ENCODE measurements at places on chromosomes 1 and 21. TPM values are rescaled to one million over a fixed set of nuclear protein-coding genes. Genes with fewer than 3 reads are reported as not detected.

KRTAP10-2 gene
- not detected for total RNA-seq

CXADR gene
- 0.74 TPM for total RNA-seq

KRTAP23-1 gene
- total RNA-seq = not detected

NUAK2 gene
- total RNA-seq = 1.6 TPM

S100A7A gene
- total RNA-seq = not detected

HAO2 gene
- not detected for total RNA-seq

SOX13 gene
- 33.1 TPM for total RNA-seq

MFAP2 gene
- 25.9 TPM for total RNA-seq

GRIK3 gene
- total RNA-seq = not detected

PGLYRP3 gene
- total RNA-seq = not detected

KCNJ6 gene
- not detected for total RNA-seq

TRIM63 gene
- total RNA-seq = 0.26 TPM

LRRC39 gene
- 1.0 TPM for total RNA-seq

REN gene
- 1.3 TPM for total RNA-seq

DNA sequence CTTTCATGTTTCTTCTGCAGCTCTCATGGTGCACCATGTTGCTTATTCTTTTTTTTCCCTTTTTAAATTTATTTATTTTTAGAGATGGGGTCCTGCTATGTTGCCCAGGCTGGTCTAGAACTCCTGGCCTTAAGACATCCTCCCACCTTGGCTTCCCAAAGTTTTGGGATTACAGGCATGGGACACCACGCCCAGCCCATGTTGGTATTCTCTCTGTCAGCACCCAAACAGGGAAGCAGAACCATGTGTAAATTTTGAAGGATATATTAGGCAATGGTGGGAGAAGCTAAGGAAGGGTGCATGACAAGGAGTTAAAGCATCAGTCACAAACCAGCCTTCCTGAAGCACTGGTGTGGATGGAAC, 39.6 kb upstream of the ENAH start:
- no peak for DNase-seq

- no peak for DNase-seq
These were observed 19.3 kb downstream of the PGLYRP3 start for GRCh38 chr1:153293480-153293775.

DNA sequence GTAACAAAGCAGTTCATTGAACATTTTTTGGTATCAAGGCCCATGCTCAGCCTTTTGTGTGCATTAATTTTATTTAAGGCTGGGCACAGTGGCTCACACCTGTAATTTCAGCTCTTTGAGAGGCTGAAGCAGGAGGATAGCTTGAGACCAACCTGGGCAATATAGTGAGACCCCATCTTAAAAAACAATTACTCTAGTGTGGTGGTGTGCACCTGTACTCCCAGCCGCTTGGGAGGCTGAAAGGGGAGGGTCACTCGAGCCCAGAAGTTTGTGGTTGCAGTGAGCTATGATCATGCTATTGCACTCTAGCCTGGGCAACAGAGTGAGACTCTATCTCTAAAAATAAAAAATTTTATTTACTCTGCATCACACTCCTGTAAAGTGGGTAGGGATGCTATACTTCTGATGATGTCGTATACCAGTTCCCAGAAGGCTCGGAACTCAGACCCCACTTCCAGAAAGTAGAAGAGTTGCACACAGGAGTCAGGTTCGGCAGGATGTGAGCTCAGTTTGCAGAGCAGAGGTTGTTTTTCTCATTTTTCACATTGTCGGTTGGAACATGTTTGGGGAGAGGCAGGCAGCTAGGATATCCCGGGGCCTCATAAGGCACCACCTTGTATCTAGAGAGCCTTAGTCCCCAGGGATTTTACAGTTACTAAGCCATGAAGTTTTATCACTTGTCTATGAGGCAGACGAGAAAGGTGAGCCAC, 144.6 kb downstream of the GALNT2 start:
- no peak for DNase-seq

- DNase-seq = no peak
These were observed 16.7 kb downstream of the UBAP2L start for GRCh38 chr1:154237435-154237834.

DNA sequence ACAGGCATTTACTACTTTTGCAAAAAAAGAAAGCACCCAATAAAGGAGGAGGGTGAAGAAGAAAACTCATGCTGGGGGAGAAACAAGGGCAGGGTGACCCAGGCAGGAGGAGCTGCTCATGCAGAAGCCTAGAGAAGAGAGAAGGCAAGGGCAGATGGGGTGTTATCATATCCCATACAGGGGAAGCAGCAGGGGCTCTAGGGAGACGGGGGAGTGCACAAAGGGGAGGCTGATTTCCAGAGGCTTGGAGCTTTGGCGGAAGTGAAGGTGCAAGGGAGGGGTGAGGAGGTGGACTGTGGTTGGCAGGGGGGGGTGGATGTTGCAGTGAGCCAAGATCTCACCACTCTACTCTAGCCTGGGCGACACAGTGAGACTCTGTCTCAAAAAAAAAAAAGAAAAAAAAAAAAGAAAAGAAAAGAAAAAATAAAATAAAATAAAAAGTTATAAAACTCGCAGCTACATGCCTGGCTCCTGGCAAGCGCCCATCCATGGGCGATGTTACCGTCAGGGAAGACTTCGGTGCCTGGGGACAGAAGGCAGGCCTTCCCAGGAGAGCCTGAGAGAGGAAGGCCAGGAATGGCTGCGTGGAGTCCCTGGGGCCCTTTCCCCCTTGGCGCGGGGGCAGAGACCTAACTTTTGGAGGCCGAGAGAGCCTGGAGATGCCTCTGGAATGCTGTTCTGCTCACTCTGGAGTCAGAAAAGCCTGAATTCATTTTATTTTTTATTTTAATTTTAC, 3.3 kb upstream of the FCN3 start:
- DNase-seq = no peak

- DNase-seq = no peak
These were observed 3.4 kb upstream of the PLEKHM2 start for GRCh38 chr1:15680561-15681348.

GRCh38 chr1:55445416-55445815, 230.3 kb upstream of the USP24 start:
- DNase-seq = no peak

DNA sequence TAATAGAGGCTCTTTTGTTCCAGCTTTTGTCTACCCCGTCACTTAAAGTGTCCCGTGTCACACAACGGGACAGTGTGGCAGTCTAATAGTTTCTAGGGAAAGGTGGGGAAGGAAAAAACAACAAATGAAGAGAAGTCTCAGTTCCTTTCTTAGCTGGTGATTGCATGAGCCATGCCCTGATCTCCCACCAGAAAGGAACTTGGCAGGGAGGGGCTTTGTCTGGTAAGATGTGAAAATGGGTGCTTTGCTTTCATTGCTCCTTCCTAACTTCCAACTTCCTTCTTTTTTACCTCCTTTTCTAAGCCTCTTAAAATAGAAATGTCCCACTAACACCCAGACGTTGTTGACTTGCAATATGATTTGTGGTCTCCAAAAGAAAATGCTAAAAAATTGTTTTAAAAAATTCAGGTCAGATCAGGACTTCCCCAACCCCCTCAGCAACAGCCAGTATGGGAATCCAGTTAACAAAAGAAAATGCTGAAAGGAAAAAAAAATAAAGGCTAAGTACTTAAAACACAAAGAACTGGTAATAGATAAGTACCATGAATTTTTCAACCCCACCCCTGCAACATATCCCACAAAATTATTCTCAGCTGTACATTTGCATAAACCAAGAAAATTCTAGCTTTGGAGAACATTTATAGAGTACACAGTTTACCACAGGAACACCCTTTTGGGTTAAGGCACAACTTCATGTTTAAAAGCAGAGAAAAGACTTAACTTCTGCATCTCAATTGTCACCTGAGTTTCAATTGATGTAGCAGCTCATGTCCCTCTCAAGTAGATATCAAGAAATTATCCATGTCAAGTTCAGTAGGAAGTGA, 106.2 kb downstream of the NIBAN1 start:
- DNase-seq = no peak

DNA sequence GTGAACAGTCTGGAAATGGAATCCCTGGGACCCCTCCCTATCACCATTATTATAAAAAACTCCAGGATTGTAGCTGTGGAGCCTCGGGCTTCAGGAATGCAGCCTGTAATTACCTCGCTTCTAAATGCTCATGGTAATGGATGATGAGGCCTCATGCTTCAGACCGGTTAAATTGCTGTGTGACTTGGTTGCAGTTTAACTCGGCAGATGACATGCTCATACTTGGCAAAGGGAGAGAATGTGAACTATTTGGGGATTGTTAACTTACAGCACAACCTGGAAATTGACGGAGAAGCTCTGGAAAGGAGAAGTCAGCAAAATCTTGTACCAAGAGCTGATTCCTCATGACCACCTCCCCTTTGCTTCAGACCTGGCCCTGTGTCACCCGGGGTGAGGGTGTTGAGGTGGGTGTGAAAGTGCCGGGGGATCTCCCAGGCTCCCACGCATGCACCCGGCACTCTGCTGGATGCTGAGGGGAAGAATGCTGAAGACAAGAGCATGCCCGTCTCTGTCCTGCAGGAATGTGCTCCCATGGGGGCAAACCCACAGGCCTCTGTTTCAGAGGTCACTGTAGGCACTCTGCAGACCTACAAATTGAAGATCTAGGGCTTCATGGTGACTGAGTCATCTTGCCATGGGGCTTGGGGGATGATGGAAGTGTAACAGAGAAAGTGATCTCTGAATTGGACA, 364.8 kb downstream of the RPS6KC1 start:
- no peak for DNase-seq

- DNase-seq = no peak
These were observed 6.7 kb upstream of the TNFRSF8 start for GRCh38 chr1:12056331-12056841.

GRCh38 chr1:222062640-222063039, 320.8 kb upstream of the DUSP10 start:
- DNase-seq = no peak

- no peak for DNase-seq
These were observed 12.2 kb downstream of the SDCCAG8 start for GRCh38 chr1:243267914-243268653.

- no peak for DNase-seq
These were observed 14.4 kb downstream of the HLX start for GRCh38 chr1:220893701-220894024.

- DNase-seq = no peak
These were observed 17.6 kb downstream of the FAM177B start for GRCh38 chr1:222754366-222755139.

- no peak for DNase-seq
These were observed 103.2 kb upstream of the ZNF644 start for GRCh38 chr1:91124989-91125417.

DNA sequence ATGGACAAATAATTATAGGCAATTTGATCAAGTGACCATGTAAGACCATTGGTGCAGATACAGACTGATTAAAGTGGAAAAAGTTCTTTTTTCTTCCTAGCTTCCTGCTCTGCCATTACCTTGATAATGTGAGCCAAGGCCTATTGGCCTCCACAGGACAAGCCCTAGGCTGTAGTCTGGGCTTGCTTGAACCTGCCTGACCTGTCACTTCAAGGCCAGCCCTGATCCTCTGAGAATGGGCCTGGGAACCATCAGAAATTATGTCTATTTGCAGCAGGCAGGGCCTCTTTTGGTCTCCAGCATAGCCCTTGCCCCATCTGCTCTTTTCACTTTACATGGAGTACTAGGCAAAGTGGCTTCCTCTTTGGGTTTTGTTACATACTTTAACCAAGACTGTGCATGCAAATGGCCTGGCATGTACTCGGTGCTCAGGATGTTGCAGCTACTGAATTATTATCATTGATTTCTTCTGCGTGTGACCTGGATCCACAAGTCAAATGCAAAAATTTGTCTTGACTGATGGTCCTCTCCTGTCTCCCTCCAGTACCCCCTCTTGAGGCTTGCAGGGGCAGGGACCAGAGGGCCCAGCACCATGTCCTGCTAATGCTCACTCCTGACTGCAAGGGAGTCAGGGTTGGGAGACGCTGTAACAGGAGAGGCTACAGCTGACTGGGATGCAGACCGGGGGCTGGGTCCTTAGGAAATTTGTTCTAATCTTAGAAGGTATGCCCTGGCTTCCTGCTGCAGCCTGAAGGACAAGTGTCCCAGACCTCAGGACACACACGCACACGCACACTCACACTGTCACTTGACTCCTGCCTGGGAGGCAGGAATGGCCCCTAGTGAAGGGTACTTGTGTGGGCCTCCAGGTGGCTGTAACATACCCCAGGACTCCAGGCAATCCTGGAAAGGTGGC, 39.4 kb downstream of the RCSD1 start:
- DNase-seq = no peak

DNA sequence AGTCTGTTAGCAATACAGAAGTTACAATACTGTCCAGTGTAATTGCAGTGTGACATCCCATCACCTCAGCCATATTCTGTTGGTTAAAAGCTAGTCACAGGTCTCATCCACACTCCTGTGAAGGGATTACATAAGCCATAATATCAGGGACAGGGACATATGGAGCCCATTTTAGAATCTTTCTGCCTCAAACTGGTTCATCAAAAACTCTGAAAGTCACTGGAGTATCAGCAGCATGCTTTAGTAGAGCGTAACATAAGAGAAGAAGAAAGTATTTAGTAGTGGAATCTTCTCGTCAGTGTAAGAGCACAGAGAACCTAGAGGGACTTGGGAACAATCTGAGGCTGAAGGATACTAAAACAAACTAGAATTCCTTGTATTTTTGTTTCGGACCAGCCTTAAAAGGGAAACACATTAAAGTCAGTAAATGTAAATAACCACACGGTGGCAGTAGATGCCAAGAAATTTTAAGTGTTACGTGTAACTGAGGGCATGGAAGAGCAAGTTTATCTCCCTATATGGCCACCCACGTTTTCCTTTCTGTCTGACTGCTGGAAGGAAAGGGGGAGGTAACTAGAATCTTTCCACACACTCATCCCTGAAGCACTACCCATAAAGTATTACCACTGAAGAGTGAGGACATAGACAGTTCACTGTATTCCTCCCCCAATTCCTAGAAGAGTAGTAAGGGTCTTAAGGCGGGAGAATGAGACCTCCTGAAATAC, 41.6 kb upstream of the AGL start:
- no peak for DNase-seq

GRCh38 chr1:24142546-24143534, at the start of gene IL22RA1:
TSS of gene IL22RA1 (minus strand) at chr1:24143140. CDS start at chr1:24143082, 58 bp downstream.
- no peak for DNase-seq

GRCh38 chr1:109850827-109851226, 59.8 kb upstream of the CSF1 start:
- no peak for DNase-seq

- no peak for DNase-seq
These were observed 13.8 kb downstream of the CYB5RL start for GRCh38 chr1:54186056-54186455.

DNA sequence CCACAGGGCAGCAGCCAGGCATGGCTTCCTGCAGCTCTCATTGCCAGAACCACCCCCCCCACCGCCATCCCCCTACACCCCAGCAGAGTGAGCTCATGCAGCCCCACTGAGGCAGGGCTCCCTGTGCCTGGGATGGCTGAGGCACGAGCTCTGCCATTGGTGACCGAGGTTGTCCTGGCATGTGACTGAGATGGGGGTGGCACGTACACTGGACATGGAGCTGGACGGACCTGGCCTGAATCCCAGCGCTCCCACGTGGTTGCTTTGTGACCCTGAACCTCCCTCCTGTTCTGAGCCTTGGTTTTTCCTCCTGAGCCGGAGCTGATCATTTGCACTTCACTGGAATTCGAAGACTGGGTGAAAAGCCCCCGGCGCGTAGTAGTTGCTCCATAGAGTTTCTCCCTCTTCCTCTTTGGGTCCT, 28.3 kb downstream of the ALPL start:
- DNase-seq = no peak

GRCh38 chr21:16179773-16180172, 450.0 kb downstream of the USP25 start:
- DNase-seq = no peak

- no peak for DNase-seq
These were observed 28.4 kb upstream of the CEP350 start for GRCh38 chr1:179925922-179926849.

All from mesenteric fat pad (tissue), 1 donor.